ENCODE measurements at places on chromosomes 3 and 15.

DNA sequence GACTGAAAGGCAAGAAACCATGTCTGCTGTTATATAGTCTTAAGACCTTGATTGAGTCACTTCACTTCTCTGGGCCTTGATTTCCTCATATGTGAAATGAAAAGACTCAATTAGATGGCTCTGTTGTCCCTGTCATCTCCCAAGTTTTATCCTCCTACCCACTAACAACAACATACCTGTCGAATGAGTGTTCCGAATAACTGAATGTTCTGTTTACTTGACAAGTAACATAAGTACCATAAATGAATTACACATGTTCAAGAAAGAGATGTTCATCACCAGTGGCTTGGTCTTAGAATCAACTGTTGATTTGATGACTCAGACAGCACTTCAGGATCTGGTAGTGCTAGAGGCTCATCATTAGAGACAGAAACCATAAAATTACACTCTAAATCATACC lies 311.7 kb downstream of the VPS13C start:
- no peak for DNase-seq

DNA sequence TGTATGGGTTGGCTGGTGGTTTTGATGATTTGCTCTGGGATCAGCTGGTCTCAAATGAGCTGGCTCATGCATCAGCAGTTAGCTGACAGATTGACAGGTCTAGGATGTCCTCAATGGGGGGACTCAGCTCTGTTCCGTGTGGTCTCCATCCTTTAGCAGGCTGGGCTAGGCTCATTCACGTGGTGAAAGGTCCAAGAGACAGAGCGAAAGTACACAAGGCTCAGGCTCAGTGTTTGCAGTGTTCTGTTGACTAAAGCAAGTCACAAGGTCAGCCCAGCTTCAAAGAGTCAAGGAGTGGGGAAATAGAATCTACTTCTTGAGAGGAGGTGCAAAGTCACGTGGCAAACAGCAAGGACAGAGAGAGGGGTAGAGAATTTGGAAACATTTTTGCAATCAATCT lies 126.5 kb upstream of the CMC1 start:
- no peak for DNase-seq

- DNase-seq: no peak
These were observed 60.2 kb downstream of the CORO2B start for GRCh38 chr15:68638953-68639515.

- DNase-seq: no peak
These were observed 84.3 kb upstream of the ABI3BP start for GRCh38 chr3:101077361-101078011.

DNA sequence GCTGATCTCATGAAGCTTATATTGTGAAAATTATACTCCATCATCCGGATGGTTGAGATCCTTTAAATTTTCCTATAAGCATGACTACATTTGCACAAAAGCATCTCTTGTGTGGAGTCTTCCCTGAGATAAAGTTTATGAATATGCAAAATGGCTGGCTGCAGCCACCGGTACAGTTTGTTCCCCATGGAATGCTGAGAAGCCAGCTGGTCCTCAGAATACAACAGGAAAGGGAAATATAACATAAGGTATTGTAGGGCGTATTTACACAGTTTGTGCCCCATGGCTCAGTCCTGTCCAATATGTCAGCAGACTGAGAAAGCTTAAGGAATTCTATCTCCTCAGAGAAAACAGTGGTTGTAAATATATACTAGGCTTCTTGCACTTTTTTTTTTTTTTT lies 468.6 kb downstream of the CNTN6 start:
- DNase-seq: no peak

GRCh38 chr15:41975669-41976068 lies 3.3 kb upstream of the EHD4 start:
- DNase-seq: peak; percentile 67

- no peak for DNase-seq
These were observed 3.0 kb upstream of the KLF13 start for GRCh38 chr15:31323627-31324026.

- peak; percentile 25 for DNase-seq
These were observed 34.4 kb downstream of the TARS3 start for GRCh38 chr15:101689901-101690300.

DNA sequence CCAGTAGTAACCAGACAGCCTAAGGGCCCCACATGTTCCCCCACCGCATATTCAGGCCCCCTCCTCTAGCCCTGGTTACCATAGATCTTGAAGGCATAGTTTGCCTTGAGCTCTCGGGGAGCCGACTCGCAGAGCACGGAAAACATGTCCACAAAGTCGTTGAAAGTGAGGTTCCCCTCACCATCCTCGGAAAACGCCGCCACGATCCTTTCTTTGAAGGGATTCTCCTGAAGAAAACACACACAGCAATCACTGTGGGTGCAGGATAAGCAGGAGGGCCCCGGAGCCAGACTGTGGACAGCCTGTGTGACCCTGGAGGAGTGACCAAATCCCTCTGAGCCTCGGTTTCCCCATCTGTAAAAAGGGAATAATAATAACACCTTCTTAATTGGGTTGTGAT lies 16.8 kb downstream of the SH2D7 start:
- DNase-seq: no peak

DNA sequence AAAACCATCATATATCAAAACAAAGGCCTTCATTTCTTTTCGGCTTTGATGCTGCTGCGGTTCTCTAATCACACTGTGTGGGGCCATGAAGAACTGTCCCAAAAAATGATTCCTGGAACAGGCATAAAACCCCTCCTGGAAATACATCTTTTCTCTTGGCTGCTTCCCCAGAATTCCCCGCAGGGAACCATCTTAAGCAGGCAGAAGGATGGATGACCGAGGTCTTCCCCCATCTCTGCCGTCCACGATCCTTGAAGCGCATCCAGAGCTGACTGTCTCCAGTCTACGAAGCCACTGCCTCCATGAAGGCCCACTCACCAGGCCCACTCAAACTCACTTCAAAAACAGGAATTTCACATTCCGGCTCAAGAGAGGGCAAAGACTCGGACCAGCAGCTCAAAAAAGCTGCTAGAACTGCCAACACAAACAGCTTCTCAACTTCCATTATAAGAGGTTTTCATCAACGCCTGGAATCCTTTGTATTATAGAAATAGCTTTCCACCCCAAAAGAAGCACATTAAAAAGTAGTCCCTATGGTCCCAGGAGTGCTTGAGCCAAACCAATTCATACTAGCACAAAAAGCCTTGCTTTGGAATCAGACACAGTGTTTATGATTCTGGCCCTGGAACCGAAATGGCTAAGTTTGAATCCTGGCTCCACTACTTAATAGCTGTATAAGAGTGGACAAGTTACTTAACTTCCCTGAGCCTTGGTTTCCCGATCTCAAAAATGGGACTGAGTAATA lies 487.5 kb upstream of the WNT5A start:
- DNase-seq: no peak

GRCh38 chr3:23824699-23825444 lies 19.1 kb downstream of the UBE2E1 start:
- no peak for DNase-seq

GRCh38 chr3:103863381-103863780 lies 1428.6 kb downstream of the ZPLD1 start:
- no peak for DNase-seq

GRCh38 chr15:28080386-28080785 lies 18.7 kb downstream of the OCA2 start:
- DNase-seq: no peak

- no peak for DNase-seq
These were observed 660.1 kb upstream of the SGO1 start for GRCh38 chr3:20846066-20846465.

DNA sequence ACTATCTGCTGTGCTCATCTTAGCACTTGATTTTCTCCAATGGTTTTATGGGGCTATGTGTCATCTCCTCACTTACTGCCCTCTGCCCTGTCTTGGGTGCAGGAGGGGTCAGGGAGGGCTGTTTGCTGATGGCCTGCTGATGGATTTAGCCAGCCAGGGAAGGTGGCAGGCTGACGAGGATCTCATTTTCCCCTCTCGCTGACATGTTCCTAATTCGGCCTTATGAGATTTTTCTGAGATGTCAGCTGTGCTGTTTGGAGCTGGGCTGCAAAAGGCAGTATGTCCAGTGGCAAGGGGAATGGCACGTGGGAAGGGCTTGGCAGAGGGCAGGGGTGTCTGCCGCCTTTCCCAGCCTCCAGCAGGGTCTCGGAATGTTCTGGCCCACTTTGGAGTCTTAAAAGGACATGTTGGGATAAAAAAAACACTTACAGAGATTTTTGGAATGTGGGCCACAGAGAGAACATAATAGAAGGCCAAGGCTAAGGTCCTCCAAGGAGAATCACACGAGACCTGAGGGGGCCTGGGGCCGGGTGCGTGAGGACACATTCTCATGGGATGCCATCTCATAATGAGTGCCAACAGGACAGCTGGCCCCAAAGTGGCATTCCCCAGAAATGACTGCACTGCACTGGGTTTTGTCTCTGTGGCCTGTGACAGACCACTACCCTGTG lies 303.8 kb downstream of the TLE3 start:
- no peak for DNase-seq

DNA sequence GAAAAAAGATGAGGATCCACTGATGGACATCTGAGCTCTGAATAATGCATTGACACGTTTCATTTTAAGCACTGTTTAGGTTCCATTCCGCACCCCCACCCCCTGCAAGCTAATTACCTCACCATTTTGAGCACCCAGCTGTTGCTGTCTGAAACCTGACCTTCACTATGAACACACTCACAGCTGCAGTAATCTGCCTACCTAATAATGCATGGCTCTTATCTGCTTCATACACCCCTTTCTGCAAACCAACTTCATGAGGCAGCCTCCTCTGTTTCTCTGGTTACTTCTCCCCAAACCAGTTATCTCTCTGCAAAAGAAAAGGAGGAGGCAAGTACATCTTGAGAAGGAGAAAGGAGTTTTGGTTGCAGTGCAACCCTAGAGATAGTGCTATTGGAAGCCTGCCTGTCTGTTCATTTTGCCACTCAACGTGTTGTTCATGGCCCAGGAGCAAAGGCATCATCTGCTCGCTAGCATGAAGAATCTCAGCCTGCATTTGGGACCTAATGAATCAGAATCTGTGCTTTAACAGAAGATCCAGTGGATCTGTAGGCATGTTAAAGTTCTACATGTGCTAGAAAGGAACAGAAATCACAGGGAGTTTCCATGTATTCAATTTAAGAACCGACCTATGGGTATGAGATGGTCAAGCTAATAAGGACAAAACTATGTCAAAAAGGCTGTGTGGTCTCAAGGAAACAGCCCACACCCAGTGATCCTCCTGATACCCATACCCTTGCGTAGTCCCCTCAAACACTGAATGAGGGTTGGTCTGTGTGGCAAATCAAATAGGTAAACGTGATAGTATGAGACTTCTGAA lies 87.2 kb downstream of the MB21D2 start:
- DNase-seq: no peak

- DNase-seq: no peak
These were observed 210.8 kb downstream of the VPS13C start for GRCh38 chr15:61849447-61849846.

DNA sequence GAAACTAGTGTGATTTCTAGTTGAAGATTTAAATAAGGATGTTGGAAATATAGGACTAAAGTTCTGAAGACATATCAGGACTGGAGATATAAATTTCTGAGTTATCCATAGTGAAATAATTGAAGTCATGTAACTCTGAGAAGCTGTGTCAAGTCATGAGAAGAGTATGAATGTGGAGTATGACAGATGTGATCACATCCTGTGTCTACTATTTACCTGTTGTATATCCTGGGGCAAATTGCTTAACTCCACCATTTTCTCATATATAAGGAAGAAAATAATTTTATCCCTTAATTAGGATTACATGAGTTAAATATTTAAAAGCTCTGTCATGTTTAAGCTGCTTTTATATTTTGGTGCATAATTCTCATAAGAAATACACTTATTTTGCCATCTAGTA lies 350.3 kb downstream of the ZBTB20 start:
- no peak for DNase-seq

Measured in NB4 (cell line).